AG04450 (cell line): ENCODE measurements at places on chromosomes 2 and 18. TPM values are rescaled to one million over a fixed set of nuclear protein-coding genes. Genes with fewer than 3 reads are reported as not detected.

Gene HOXD8
- polyA plus RNA-seq = not detected in 2 replicates

Gene DQX1
- 0.02 TPM in 1 of 2 replicates, not detected in the other for polyA plus RNA-seq

DNA sequence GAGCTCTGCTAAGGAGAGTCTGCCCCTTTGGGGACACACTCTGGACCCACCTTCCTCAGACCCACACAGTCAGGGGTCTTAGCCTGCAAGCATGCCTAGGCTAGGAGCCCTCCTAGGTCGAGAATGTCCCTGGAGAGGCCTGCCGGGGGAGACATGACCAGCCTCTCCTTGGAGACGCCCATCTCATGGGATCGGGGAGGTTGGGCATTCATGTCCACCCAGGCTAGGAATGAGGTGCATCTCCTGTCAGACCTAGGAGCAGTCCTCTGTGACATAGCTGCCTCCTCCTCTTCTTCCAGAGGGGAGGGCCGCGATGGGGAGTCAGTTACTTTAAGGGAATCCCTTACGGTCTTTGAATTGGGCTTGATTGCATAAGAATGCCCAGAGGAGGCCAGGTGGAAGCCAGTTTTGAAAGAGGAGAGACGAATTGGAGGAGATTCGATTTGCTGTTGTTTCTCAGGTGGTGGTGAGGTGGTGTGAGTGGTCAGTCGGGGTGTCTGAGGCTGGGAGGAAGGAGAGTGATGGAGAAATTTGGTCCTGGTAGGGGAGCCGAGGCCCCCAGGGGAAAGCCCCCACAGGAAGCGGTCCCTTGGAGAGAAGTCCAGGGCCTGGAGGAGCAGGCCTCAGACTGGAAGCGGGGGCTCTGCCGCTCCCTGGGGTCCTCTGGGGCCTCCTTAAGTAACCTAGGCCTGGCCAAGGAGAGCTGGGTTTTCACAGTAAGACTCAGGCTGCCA lies 241.3 kb downstream of the DYSF start:
- no peak for DNase-seq

- no peak for DNase-seq
Measured at GRCh38 chr2:46550686-46551404, 71.5 kb downstream of the TMEM247 start.

- DNase-seq = no peak
Measured at GRCh38 chr2:31251018-31251417, 17.1 kb downstream of the EHD3 start.

GRCh38 chr2:37026050-37026449 lies 58.1 kb downstream of the HEATR5B start:
- no peak for DNase-seq

- DNase-seq = no peak
Measured at GRCh38 chr2:38092196-38092902, 16.4 kb upstream of the CYP1B1 start.

- no peak for DNase-seq
Measured at GRCh38 chr2:56971383-56971974, 787.7 kb downstream of the CCDC85A start.

- DNase-seq = peak; percentile 73
Measured at GRCh38 chr18:63683152-63683551, 19.6 kb upstream of the SERPINB11 start.
